HCT116 (cell line): ENCODE measurements at places on chromosomes 2 and 18.

DNA sequence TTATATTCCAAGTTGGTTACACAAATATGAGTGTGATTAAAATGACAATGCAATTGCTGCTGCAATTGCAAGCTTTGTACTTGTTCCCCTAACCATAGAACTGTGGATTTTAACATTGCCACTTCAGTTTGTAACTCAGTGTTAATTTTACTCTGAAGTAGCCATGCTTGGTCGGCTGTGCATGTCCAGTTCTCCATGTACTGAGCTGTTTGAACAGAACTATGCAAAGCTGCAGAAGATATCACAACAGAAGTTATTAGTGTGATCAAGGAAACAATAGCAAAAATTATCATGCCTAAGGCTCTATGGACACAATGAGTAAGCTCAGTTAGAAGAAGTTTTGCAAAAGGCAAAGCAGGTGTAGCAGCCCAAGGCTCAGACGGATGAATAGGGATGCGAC is 45.3 kb downstream of the CXCR4 start:
- DNase-seq: no peak

DNA sequence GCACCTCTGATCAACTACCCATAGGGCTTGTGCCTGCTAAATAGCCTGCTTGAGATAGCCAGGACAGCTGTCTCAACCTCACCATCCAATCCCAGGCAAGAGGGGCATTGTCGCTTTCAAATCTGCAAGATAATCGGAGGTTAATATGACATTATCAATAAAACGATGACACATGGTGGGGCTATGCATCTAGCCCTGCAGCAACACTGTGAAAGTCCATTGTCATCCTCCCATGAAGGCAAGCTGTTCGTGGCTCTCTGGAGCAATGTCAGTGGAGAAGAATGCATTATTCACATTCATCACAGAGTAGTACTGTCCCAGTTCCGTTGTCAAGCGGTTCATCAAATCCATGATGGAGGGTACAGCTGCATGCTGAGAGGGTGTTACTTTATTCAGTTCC is 18.9 kb upstream of the KLHL23 start:
- DNase-seq: no peak

GRCh38 chr2:127166231-127166860 is 53.8 kb downstream of the CYP27C1 start:
- DNase-seq: no peak

DNA sequence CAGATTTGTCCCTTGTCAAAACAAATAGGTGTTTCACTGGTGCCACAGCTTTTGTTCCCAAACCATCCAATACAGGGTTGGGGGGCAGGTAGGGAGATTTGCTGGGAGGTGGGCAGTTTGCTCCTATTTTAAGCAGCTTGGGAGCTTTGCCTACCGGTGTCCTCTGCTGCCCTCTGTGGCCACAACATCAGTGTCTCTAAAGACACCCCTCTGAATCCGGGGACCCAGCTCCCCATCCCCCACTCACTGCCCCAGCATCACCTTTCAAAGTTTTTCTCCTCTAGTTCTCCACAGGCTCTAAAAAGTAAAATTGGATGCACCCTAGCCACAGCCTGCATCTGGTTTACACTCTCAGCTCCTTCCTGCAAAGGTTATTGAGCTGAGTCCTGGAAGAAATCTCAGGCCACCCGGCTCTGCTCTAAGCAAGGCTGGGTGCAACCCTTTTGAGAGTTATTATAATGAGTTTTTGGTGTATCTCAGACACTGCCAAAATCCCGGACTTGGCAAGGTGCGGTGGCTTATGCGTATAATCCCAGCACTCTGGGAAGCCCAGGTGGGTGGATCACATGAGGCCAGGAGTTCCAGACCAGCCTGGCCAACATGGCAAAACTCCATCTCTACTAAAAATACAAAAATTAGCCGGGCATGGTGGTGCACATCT is 2.9 kb upstream of the EPAS1 start:
- DNase-seq: no peak

GRCh38 chr2:238843476-238843875 is 4.4 kb upstream of the TWIST2 start:
- DNase-seq: no peak

GRCh38 chr2:137523931-137524330 is 440.3 kb upstream of the HNMT start:
- no peak for DNase-seq
